ENCODE measurements at places on chromosomes 4 and X.

DNA sequence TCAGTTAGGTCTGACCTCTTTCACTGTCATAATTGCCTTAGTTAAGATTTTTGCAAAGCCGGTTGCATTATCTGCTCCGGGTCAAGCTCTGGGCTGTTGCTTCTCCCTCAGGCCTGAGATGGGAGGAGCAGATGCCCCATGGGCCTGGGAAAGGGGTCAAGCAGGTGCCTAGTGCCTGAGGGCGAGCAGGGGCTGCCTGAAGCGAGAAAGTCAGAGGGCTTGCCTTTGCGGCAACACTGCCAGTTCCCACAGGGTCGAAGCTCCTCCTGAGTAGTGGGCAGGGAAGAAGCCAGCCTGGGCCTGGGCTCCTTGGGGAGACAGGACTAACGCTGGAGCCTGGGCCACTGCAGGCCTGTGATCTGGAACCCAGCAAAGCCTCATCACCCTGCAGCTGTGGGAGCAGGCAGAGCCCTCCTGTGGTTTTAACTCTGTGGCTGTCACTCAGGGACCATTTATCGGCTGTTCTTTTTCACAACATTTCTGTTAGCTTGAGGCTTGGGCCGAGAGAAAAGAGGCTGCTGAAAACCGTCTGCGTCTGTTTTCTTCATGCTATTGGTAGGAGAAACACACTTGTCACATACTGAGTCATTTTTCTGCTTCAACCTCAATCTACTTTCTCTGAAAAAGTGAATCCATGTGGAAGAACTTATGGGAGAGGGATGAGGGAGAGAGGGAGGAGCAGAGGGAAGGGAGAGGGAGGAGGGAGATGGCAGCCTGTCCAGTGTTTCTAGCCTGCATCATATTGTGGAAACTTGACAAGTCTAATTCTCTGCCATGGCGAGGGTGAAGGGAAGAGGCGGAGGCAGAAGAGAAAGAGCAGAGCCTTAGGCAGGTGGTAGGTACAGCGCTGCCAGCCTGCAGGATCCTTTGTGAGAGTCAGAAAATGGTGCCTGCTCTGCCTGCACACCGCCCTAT is 68.4 kb downstream of the RHOH start:
- no peak for DNase-seq

DNA sequence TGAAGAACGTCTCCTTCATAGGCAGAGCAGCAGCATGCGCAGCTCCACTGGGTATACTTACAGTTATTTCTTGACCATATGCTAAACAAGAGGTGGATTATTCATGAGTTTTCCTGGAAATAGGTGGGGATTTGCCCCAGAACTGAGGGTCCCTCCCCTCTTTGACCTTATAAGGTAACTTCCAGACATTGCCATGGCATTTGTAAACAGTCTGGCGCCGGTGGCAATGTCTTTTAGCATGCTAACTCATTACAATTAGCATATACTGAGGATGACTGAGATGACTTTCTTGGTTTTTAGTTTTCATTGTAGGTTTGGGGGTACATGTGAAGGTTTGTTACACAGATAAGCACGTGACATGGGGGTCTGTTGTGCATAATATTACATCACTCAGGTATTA is 97.3 kb downstream of the MTNR1A start:
- DNase-seq = no peak

DNA sequence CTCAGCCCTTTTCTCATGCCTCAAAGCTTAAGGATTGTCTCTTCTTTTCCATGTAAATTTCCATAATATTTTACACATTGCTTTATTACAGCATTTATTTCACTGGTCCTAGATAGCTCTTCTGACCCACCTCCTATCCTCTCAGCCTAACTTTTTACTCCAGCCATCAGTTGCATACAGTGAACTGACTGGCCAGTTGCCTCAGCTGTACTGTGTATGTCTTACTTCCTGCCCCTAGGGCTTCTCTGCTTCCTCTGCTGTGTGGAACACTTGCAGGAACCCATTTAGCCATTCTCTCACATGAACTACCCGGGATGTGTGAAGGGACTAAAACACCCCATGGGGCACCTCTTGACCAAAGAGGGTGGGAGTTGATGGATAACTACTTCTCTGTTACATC is 18.0 kb downstream of the C4orf33 start:
- no peak for DNase-seq

DNA sequence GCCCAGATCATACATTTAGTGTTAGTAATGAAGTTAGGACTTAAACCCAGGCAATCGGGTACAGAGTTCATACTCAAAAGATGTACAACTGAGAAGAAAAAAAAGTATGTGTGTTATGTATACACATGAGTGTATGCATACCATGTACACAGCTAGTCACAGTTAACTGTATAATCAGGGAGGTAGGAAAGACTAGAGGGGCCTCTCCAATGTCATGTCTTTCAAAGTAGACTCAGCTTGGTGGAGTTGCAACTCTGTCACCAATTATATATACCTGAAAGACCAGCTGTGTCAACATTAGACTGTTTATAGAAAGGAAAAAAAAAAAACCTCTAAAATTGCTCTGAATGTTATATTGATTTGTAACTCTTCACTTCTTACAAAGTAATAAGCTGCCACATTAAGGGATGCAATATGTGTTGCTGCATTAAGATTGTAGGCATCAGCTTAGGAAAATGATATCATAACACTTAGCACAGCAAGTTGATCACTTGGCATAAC is 167.5 kb downstream of the DCTD start:
- DNase-seq = no peak

GRCh38 chr4:168710353-168710946 is 213.6 kb downstream of the PALLD start:
- DNase-seq = peak; percentile 7

- DNase-seq = no peak
These were observed 22.0 kb upstream of the SUPT20HL2 start for GRCh38 chrX:24335871-24336270.

Data from activated CD4-positive, alpha-beta T cell treated with anti-CD3 and anti-CD28 coated beads for 48 hours (primary cell).